ENCODE measurements at places on chromosomes 13 and 19.

- H3K27me3 ChIP-seq = no peaks in the 10 kb centered on the region
- H3K36me3 ChIP-seq = no peaks in the 10 kb centered on the region
- no peak for DNase-seq
- H3K4me1 ChIP-seq = peaks cover 70% of the 10 kb centered on the region
These were observed 24.7 kb downstream of the PPP1R37 start for GRCh38 chr19:45117671-45118070.

- H3K4me1 ChIP-seq = no peaks in the 10 kb centered on the region
- DNase-seq = no peak
- H3K27me3 ChIP-seq = no peaks in the 10 kb centered on the region
- H3K36me3 ChIP-seq = no peaks in the 10 kb centered on the region
These were observed 432.7 kb downstream of the SLITRK5 start for GRCh38 chr13:88103824-88104223.

DNA sequence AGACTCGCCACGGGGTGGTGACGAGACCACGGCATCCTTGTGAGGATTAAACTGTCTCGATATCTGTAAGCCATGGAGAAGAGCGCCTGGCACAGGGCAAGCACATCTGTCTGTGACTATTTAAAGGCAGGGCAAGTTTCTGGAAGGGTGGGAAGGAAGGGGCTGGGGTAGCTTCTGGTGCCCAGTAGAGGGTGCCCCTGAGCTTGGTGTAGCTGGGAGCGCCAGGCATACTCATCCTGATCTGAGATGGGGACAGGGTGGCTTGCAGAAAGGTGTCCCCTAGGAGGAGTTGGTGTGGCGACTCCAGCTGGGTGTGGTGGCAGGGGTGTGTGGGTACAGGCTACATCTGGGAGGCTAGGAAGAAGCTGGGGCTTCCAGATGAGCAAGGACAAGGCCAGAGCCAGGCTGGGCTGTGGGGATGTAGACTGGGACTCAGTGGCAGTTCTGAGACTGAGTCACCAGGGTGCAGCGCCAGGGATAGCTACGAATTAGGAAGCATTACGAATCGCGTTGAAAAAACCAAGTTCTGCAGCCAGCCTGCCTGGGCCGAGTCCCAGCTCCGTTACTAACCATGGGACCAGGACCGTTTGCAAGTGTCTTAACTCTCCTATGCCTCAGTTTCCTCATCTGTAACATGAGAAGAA is 23.1 kb upstream of the ASPDH start:
- no peak overlapping the region for H3K27ac ChIP-seq
- peaks cover 10% of the 10 kb centered on the region for H3K36me3 ChIP-seq
- H3K4me3 ChIP-seq = no peak overlapping the region
- no peak for DNase-seq
- H3K27me3 ChIP-seq = peaks cover 23% of the 10 kb centered on the region

- no peak for DNase-seq
- no peak overlapping the region for H3K27ac ChIP-seq
- no peaks in the 10 kb centered on the region for H3K4me1 ChIP-seq
- H3K27me3 ChIP-seq = no peaks in the 10 kb centered on the region
These were observed 260.9 kb downstream of the MTUS2 start for GRCh38 chr13:29081036-29081435.

DNA sequence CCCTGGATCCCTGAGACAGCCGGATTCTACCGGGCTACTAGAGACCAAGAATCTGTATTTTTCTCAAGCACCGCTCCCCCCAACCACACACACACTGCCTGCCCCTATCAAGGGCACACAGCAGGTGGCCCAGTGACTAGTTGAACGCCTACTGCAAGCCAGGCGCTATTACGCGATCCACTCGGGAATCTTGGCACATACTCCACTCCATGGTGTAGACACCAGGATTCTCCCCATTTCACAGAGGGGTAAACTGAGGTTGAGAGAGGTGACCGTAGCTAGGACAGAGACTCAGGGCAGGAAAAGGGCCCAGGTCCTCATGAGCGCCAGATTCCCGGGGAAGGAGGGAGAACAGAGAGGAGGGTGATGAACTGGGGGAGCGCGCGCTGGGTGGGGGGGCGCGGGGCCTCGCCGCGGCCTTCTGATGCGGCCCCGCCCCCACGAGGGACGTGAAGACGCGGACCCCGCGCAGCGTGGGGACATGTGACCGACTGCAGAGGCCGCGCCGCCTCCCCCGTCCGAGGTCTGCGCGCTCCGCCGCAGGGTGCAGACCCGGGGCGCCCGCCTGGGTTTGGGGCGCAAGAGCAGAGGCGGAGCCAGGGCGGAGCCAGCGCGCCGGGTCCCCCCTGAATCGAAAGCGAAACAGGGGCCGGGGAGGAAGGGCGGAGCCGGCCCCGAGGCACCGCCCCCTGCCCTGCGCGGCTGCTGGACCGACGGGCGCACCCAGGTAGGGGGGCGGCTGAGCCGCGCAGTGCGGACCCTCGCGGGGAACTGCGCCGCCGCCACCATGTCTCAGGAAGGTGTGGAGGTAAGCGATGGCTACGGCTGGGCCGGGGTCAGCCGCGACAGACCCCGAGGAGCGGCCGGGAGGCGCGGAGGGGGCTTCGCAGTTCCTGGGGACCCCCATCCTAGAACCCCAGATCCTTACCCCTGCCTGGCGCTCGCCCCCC is at the start of gene SHFL:
Gene SHFL (plus strand): TSS at position 677 of the 950 bp plus-strand sequence. CDS start 111 bp downstream, at position 788.
- H3K27me3 ChIP-seq = no peaks in the 10 kb centered on the region
- peak within 1 kb of the TSS; percentile 52 for H3K27ac ChIP-seq
- DNase-seq = peak; percentile 88

DNA sequence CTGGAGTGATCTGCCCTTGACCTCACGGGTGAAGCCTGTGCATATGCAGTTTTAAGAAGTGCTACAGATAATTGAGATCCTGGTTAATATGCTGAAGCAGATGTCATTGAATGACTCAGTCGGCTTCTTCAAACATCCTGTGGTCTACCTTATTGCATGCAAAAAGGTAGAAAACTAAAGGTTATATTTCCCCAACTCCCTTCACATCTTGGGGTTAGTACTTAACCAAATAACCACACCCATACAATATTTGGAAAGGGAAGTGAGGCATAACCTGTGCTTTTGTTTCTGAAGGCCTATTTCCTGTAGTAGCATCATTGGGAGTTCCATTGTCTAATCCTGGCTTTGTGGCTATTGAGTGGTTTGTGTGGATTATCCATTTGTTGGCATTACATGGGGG is 58.3 kb downstream of the RAP2A start:
- no peaks in the 10 kb centered on the region for H3K27me3 ChIP-seq
- H3K4me3 ChIP-seq = no peak overlapping the region
- no peaks in the 10 kb centered on the region for H3K4me1 ChIP-seq
- no peak overlapping the region for H3K27ac ChIP-seq

DNA sequence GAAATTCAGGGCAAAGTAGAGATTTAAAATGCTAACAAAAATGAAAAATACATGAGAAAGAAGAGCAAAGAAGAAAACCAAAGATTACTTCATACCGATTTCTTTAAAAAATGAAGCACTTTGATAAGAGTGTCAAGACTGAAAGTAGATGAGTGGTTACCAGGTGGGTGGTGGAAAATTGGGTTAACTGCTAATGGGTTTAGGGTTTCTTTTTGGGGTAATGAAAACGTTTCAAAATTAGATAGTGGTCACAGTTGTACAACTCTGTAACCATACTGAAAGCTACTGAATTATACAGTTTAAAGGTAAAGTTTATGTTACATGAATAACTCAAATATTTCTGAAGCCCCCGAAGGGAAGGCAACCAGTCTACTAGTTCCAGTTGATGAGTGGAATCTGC is 179.4 kb downstream of the NDFIP2 start:
- no peak for DNase-seq
- H3K36me3 ChIP-seq = no peaks in the 10 kb centered on the region
- no peak overlapping the region for H3K4me3 ChIP-seq
- H3K4me1 ChIP-seq = no peaks in the 10 kb centered on the region
- no peak overlapping the region for H3K27ac ChIP-seq

DNA sequence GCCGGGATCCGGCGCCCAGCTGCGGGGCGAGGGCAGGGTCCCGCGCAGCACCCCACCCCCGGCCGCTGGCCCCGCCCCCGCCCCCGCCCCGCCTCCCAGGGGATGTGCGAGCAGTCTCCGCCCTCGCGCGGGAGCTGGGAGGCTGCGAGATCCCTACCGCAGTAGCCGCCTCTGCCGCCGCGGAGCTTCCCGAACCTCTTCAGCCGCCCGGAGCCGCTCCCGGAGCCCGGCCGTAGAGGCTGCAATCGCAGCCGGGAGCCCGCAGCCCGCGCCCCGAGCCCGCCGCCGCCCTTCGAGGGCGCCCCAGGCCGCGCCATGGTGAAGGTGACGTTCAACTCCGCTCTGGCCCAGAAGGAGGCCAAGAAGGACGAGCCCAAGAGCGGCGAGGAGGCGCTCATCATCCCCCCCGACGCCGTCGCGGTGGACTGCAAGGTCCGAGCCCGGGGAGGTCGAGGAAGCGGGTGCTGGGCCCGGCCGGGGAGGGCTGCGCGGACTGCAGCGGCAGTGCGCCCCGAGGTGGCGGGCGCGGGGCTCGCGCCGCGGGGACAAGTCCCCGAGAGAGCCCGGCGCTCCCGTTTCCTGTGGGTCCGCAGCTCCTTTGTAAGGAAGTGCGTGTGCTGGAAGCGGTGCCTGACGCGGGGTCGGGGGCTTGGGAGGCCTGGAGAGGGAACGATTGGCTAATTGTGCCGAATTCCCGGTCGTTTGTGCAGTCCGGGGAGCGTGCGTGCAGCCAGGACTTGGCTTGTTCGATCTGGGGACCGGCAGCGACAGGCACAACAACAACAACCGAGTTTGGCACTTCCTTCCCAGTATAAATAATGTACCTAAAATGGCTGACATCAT is at the start of gene ITM2B:
Gene ITM2B (plus strand): TSS at position 161 of the 843 bp plus-strand sequence. CDS start 155 bp downstream, at position 316.
- H3K4me1 ChIP-seq = peaks cover 57% of the 10 kb centered on the region
- peaks cover 4% of the 10 kb centered on the region for H3K36me3 ChIP-seq
- peak within 1 kb of the TSS; percentile 97 for H3K27ac ChIP-seq
- no peaks in the 10 kb centered on the region for H3K27me3 ChIP-seq
- H3K4me3 ChIP-seq = peak within 1 kb of the TSS; percentile 92
- DNase-seq = peak; percentile 69

GRCh38 chr13:33644581-33645543 is 173.1 kb upstream of the RFC3 start:
- H3K27ac ChIP-seq = peak overlapping the region; percentile 85
- H3K27me3 ChIP-seq = no peaks in the 10 kb centered on the region
- no peaks in the 10 kb centered on the region for H3K36me3 ChIP-seq
- H3K4me3 ChIP-seq = no peak overlapping the region
- DNase-seq = peak; percentile 27
- H3K4me1 ChIP-seq = peaks cover 30% of the 10 kb centered on the region

GRCh38 chr19:18489627-18490184 is 32.2 kb downstream of the ELL start:
- H3K27me3 ChIP-seq = no peaks in the 10 kb centered on the region
- no peak for DNase-seq
- H3K36me3 ChIP-seq = no peaks in the 10 kb centered on the region
- H3K27ac ChIP-seq = no peak overlapping the region
- peaks cover 46% of the 10 kb centered on the region for H3K4me1 ChIP-seq

DNA sequence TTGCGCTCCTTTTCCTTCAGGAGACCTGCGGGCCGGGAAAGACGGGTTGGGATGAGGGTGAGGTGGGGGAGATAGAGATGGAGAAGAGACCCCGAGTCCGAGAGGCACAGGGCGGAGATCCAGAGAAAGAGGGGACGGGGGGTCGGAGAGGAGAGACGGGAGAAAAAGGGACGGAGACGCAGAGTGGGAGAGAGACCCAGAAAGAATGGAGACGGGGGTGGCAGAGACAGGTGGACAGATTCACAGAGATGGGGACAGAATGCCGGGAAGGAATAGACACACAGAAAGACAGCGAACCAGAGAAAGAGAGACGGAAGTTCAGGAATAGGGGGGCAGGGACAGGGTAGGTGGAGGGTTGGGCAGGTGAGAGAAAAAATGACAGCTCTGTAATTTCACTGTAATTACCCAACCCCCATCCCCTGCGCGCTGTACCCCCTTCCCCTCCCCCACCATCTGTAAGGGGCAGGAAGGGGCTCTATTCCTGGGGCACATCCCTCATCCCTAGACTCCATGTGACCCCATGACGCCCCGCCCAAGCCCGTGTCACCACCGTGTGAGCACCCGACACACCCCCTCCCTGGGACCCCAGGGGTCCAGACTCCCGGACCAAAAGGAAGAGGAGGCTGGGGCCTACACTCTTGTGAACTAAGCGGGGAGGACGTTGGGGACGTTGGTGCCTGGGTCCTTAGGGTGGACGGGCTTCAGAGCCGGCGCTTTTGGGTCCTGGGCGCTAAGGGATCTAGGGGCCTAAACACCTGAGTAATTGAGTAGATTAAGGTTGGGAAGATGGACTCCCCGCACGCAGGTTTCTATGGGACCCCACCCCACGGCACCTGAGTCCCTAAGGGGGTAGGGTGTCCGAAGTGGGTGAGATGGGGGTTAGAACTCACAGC is 967 bp downstream of the DBP start:
- no peaks in the 10 kb centered on the region for H3K27me3 ChIP-seq
- peak overlapping the region; percentile 92 for H3K4me3 ChIP-seq
- peak overlapping the region; percentile 79 for H3K27ac ChIP-seq
- peaks cover 50% of the 10 kb centered on the region for H3K4me1 ChIP-seq

DNA sequence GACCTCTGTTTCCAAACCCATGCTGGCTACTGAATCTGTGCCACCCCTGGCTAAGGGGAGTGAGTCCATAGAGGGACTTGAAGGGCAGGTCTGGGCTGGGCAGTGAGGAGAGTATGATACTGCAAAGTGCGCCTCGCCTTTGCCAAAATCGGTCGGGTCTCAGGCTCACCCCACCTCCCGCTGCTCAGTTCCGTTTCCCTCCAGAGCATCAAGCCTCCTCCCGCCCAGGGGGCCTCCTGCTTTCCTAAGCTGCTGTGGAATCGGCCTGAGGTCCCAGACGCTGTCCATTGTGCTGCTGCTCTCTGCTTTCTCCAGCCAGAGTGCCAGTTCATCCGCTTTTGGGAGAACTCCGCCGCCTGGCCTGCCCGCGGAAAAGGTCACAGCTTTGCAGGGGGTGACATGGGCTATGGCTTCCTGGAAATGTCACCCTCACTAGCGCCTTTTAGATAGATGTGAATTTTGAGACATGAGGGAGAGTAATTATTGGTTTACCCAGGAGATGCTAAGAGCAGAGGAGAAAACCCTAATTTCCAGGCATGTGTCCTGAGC is 1418.4 kb downstream of the UQCRFS1 start:
- no peaks in the 10 kb centered on the region for H3K27me3 ChIP-seq
- H3K4me1 ChIP-seq = peaks cover 19% of the 10 kb centered on the region
- H3K4me3 ChIP-seq = peak overlapping the region; percentile 92
- H3K36me3 ChIP-seq = peaks cover 8% of the 10 kb centered on the region
- peak overlapping the region; percentile 68 for H3K27ac ChIP-seq

DNA sequence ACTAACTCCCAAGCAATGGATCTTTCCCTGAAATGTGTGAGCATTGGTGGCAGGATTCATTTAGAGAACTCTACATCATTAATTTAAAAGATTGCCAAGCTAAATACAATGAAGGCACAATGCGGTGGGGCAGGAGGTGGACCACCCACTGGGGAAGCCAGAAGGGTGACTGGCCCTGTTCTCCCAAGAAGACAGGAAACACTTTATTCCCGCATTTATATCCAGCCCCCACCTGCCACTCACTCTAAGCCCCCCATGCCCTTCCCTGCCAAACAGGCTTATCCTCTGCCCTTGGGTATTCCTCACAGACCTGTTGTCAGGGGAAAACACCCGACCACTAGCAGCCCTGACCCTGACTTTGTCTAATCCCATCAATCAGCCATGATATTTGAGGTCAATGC is 189.1 kb upstream of the UBL3 start:
- no peak overlapping the region for H3K27ac ChIP-seq
- H3K4me3 ChIP-seq = no peak overlapping the region
- no peak for DNase-seq
